ENCODE measurements at places on chromosomes 13 and 19.
A peak's percentile ranks its signal among the peaks of the same experiment; 100 is the strongest.

GRCh38 chr13:37546087-37546486 is 52.5 kb downstream of the POSTN start:
- DNase-seq = no peak

DNA sequence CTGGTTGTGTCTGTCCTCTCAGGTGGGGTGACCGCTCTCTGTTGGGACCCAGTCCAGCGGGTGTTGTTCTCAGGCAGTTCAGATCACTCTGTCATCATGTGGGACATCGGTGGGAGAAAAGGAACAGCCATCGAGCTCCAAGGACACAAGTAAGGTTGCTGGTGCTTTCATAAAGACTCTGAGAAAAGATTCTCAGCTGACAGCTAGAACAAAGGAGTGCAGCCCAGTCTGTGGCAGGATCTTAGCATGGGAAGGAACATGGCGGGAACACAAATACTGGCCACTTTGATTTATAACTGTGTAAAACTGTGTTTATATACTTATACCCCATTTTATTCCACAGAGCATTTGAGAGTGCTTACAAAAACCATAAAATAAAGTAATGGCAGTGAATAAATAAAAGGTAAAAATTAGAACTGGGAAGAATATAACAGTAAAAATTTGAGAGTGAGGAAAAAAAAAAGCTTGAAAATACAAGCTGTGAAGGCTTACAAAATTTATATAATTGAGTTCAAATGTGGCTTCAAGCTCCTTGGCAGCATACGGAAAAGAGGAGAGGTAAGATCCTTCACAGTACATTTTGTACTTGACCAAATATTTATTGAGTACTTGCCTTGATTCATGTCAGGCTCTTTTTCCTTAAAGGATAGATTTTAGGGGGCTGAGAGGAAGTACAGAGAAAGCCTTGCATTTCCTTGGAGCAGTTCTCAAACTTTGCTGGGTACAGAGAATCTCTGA is 64.8 kb downstream of the DHRS12 start:
- DNase-seq = no peak

DNA sequence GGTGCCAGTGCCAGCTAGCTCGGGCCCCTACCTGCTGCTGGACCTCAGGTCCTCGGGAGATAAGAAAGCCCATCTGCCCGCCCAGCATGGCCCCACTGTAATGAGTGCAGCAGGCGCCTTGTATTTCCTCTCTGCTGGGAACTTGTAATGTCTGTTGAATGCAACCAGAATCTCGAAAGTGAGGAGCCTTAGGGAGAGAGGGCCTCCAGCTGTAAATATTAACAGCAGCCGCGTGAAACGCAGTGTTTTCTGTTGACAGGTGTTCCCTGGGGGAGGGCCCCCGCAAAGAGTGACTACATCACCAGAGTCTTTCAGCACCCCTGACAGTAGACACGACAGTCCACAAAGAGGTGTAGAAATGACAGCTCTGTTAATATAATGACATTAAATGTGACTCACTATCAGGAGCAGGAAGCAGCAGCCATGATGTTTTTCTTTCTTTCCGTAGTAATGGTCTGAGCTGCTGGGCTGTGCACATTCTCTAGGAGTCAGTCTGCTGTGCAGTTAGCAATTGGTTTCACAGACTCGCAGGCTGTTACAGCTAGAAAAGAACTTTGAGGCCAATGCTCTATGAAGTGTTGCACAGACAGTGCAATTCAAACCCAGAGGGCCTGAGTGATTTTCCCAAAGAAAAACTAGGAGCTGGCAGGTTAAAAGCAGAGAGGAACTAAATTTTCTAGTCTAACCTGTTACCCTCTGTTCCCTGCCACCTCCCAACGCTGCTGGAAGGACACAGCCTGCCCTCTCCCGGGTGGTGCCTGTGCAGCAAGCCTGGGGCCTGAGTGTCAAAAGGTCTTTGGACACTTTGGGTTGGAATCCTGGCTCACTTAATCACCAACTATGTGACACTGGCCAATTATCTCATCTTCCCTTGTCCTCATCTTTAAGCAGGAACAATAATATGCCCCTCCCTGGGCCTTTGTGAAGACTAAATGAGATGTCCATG is 58.6 kb upstream of the WASF3 start:
- no peak for DNase-seq

DNA sequence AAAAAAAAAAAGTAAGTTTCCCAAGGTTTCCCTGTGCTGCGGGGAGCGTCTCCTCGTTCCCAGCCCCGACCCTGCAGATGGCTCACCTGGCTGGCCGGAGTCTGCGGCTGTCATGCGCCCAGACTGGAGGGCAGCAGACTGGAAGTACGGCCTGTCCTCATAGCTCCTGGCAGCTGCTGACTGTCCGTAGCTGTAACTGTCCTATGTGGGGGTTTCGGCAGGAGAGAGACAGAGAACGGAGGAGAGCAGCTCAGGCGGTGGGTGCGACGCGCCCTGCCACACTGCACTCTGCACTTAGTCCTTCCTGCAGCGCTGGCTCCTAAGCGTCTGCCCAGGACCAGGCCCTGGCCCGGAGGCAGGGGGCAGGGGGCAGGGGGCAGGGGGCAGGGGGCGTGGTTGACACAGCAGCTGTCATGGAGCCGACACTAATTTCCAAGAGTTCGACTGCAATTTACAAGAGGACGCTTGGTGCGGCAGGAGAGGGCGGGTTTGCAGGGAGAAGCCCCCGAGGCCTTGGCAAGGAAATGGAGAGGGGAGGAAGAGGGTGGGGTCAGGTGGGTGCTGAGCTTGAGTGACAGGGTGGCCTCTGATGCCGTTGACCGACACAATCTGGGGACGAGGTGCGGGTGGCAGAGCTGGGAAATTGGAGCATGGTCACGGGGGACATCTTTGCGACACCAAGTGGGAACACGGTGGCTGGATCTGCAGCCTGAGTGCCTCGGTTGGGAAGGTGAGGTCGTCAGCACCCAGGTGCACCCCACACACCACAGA is 35.1 kb downstream of the ZFR2 start:
- no peak for DNase-seq

DNA sequence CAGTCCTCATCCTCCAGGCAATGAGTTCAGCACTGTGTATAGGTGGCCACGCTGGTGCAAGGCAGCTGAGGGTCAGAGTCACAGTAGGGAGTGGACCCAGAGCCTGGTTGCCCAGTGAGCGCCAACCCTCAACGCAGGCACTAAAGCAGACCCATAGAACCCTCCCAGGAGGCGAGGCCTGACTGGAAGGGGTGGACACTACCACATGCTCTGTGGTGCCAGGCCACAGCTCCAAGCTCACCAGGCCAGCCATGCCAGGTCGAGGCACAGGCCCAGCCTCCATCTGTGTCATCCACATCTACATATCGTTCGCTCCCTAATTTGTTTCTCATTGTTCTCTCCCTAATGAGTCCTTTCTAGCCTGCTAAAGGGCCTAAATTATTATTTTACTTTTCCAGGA is 165.8 kb upstream of the GPR12 start:
- DNase-seq = no peak

GRCh38 chr13:52739468-52740071 is at the start of gene CNMD:
Gene CNMD (minus strand): TSS chr13:52739820. CDS start chr13:52739701, 119 bp downstream.
- DNase-seq = no peak

DNA sequence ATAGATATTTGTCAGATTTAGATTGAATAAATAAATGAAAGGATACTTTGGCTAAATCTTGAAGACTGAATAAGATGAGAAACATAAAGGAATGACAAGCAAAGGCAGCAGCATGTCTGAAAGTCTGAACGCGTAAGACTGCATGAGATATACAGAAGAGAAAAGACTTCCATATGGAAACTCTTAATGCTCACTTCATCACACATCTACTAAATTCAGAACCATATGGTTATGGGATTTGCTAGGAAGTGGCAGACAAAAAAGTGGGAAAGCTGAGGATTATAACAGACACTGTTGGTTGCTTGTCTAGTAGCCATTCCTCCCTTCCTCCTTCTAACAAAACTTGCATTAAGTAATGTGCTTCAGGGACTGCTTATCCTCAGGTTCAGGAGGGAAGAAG is 446.7 kb downstream of the KCTD12 start:
- DNase-seq = no peak

DNA sequence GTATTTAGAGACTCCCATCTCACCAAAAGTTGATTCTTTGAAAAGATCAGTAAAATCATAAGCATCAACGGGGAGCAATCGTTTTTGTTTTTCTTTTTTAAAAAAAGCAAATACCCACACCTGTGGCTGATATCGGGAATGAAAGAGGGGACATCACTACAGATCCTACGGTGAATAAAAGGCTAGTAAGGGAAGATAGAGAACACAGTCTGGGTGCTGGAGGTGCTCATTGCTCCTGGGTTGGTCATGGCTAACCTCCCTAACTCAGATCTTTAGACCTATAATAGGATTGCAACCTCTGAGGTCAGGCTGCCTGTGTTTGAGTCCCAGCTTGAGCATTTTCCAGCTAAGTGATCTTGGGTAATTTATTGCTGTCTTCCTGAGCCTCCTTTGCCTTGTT is 1.1 kb downstream of the EHD2 start:
- no peak for DNase-seq

DNA sequence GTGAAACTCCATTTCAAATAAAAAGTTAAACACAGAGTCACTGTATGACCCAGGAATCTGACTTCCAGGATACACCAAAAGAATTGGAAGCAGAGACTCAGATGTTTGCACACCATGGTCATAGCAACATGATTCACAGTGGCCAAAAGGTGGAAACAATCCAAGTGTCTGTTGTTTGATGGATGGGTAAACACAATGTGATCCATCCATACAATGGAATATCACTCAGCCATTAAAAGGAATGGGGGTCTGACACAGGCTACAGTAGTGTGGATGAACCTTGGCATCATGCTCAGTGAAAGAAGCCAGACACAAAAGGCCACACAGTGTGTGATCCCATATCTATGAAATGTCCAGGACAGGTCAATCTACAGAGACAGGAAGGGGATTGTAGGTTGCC is 174.3 kb downstream of the PTPRS start:
- no peak for DNase-seq

DNA sequence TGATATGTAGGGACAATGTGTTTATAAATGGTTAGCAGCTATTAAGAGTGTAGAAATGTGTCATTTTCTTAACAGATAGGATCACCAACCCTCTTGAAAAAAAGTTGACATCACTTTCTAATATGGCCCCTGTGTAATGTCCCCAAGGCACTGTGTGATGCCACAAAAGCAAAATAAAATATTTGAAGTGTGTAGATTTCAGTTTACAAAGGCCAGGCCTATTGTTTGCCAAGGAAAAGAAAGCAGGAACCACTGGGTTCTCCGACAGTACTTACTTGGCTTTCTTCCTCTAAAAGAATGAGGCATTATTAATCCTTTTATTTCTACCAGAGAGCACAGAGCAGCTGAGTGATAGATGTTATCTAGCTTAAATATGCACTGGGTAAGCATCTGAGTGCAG is 10.5 kb upstream of the GJA3 start:
- DNase-seq = no peak

GRCh38 chr13:26932465-26932864 is 171.9 kb upstream of the GPR12 start:
- DNase-seq = no peak

DNA sequence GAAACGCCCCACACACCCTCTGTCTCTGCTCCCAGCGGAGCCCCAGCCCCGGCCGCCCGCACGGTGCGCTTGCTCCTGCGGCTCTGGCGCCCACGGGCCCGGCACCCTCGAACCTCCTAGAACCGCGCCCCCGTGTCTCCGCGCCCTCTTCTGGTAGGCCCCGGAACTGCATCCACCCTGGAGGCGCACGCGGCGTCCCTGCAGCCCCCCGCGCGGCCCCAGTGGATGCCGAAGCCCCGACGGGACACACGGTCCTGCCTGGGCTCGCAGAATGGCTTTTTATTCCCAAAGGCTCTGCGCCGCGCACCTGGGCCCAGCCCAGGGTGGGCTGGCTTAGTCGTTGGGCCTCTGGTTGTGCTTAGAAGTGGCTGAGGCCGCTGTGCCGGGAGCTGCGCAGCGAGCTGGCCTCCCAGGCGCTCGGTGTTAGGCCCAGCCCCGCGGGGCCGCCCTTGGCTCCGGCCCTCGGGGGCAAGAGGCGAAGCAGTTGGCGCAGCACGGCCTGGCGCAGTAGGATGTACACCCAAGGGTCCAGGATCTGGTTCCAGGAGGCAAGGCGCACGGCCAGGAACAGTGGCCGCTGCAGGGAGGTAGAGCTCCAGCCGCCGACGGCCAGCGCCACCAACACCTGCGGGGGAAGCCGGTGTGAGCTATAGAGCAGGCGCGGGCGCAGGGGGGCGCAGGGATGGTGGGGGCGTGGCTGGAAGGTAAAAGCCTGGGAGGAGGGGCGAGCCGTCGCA is 2.8 kb downstream of the PTGER1 start:
- DNase-seq = peak; percentile 89

DNA sequence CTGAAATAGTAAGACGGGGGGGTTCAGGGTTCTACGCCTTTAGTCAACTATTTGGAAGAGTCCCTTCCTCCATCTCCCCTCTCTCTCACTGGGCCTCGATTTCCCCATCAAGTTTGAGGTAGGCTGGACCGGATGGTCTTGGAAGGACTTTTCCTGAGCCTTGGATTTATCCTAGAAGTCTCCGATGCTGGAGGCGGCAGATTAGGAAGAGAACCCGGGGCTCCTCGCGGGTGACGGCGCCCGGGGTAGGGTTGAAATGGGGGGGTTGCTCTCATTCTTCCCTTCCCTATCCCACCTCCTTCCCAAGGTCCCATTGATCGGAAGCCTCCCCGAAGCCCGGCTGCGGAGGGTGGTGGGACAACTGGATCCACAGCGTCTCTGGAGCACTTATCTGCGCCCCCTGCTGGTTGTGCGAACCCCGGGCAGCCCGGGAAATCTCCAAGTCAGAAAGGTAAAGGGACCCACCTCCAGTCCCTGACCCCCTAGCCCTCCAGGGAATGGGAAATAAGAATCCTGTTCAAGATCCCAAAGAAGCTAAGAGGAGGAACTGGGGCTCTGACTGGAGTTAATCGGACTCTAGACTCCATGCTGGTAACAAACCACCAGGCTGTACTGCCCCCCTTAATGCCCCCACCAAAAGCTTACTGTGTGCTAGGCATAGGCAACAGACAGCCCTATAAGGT is 781 bp downstream of the QPCTL start:
- peak; percentile 55 for DNase-seq

- peak; percentile 52 for DNase-seq
Measured at GRCh38 chr19:46713781-46714443, 3.0 kb downstream of the PRKD2 start.

DNA sequence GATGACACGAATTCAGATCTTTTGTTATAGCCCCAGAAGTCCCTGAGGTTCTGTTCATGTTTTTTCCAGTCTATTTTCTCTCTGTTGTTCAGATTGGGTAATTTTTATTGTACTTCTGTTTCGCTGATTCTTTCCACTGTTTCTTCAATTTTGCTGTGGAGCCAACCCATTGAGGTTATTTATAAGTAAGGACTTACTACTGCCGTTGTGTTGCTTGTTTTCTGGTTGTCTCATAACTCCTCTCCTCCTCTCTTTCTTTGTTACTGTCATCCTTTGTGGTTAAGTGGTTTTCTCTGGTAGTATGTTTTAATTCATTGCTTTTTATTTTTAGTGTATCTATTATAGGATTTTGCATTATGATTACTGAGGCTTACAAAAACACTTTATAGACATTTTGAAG is 48.7 kb upstream of the GAS6 start:
- no peak for DNase-seq
